ENCODE measurements at places on chromosomes 3 and 15. TPM values are rescaled to one million over a fixed set of nuclear protein-coding genes. Genes with fewer than 3 reads are reported as not detected.

Gene RPUSD2
- total RNA-seq, result 9.8 TPM

Gene LRTM1
- total RNA-seq, result not detected

Gene ENTPD3
- 1.1 TPM for total RNA-seq

Gene CHRNA7
- total RNA-seq, result 1.6 TPM

Gene CLDN16
- total RNA-seq, result 27.3 TPM

Gene DUSP7
- total RNA-seq, result 19.8 TPM

Gene FHIT
- 20.2 TPM for total RNA-seq

DNA sequence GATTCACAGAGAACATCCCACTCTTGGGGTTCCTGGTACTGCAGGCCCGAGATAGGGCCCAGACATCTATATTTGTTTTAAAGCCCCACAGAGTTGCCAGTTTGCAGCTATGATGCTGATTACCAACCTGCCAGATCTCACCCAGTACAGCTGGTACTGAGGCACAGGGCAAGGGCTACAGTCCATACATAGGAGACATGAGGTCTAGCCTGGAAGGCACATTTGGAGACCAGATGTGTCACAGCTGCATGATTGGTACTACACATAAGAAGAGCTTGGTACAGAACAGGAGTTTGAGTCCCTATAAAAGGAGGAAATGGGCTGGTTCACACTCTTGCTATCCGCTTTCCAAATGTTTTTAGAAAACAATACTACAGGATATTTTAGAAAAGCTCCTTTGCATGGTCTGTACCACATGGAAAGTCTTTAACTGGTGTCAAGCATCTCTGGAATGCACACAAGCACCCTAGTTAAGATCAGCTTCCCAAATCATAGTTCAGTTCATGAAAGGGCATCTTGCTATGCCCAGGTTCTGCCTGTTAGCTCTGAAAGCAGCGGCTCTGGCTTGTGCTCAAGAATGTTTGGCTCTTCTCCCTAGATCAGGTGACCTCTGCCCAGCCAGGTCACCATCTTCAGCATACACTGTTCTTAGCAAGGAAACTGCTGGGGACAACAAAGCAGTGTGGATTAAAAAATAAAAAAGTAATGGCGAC is 20.6 kb downstream of the MTMR14 start:
- H3K27me3 ChIP-seq, result no peaks in the 10 kb centered on the region
- no peak overlapping the region for H3K4me3 ChIP-seq
- peak; percentile 66 for DNase-seq
- peaks cover 10% of the 10 kb centered on the region for H3K36me3 ChIP-seq
- peaks cover 30% of the 10 kb centered on the region for H3K4me1 ChIP-seq
- peak overlapping the region; percentile 48 for H3K27ac ChIP-seq

DNA sequence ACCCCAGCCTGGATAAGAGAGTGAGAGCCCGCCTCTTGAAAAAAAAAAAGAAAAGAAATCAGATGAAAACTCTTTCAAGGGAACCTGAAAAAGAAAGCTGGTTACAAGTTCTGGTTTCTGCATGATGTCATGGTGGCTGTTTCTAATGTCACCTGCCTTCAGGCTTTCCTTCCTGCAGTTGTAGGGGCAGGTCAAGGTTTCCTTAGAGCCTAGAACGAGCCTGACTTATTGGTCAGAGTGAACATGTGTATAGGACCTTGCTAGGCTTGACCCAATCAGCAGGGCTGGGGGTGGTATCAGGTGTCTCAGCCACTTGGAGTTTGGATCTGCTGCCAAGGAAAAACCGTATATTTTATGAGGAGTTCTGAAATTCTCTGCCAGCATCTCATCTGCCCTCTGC is 3.8 kb downstream of the IVD start:
- H3K27ac ChIP-seq, result no peak overlapping the region
- H3K4me3 ChIP-seq, result no peak overlapping the region
- peaks cover 4% of the 10 kb centered on the region for H3K36me3 ChIP-seq
- H3K4me1 ChIP-seq, result no peaks in the 10 kb centered on the region
- no peak for DNase-seq
- H3K27me3 ChIP-seq, result no peaks in the 10 kb centered on the region

- no peaks in the 10 kb centered on the region for H3K27me3 ChIP-seq
- no peak overlapping the region for H3K27ac ChIP-seq
- H3K4me3 ChIP-seq, result no peak overlapping the region
- peaks cover 29% of the 10 kb centered on the region for H3K4me1 ChIP-seq
- DNase-seq, result no peak
These were observed 26.7 kb downstream of the SMAD3 start for GRCh38 chr15:67091980-67092677.

- DNase-seq, result no peak
- H3K4me1 ChIP-seq, result no peaks in the 10 kb centered on the region
- H3K27ac ChIP-seq, result no peak overlapping the region
- H3K27me3 ChIP-seq, result no peaks in the 10 kb centered on the region
- H3K36me3 ChIP-seq, result no peaks in the 10 kb centered on the region
These were observed 625.9 kb upstream of the ADAMTS9 start for GRCh38 chr3:65313666-65314065.

DNA sequence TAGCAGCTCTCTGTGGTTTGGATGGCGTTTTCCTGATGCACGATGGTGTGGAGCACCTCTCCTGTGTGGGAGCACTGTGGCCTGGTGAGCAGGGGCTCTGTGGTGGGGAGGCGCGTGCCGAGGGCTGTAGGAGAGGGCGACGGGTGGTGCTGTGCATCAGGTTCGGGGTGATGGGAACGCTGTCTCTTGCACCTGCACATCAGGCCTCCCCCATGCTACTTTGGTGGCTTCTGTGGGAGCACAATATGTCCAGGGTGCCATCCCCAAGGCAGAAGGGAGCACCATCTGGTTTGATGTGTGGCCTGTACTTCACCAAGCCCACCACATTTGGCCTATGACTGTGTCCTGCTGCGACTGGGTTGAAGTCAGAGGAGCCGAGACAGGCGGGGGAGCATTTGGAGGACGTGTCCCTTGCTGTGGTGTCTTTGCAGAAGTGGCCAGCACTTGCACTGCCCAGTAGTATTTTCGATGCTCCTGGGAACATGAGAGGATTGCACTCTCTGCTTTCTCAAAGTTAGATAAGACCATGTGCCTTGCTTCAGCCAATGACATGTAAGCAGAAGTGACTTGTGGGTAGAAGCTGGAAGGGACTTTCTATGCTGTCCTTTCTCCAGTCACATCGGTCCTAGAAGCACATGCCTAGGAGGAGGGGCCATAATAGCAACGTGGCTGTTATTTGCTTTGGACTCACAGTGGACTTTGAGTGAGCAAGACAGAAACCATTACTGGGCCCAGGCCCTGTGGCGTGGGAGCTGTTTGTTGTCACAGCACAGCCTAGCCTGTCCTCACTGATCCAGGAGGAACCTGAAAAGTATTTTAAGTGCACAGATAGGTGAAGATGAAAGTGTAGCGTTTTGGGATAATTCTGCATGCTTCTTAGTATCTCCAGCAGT is 72.1 kb downstream of the APBA2 start:
- H3K27ac ChIP-seq, result no peak overlapping the region
- H3K4me1 ChIP-seq, result no peaks in the 10 kb centered on the region
- no peaks in the 10 kb centered on the region for H3K36me3 ChIP-seq
- DNase-seq, result no peak
- H3K4me3 ChIP-seq, result no peak overlapping the region

DNA sequence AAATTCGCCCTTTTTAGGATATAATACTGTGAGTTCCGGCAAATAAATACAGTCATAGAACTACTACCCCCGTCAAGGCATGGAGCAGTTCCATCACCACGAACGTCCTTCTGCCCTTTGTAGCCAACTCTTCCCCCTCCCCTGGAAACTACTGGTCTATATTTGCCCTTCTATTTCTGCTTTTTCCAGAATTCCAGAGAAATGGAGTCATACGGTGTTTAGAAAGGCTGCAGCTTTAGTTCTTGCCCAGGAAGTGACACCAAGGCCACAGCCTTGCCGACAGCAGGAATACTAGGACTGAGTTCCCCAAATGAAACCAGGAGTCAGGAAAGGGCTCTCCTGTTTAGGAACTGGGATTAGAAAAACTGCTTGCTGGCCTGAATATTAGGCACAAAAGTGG is 291.2 kb downstream of the FAM43A start:
- no peaks in the 10 kb centered on the region for H3K27me3 ChIP-seq

GRCh38 chr3:175176556-175176955 is 317.4 kb downstream of the NAALADL2 start:
- no peaks in the 10 kb centered on the region for H3K36me3 ChIP-seq
- DNase-seq, result peak; percentile 1
- no peaks in the 10 kb centered on the region for H3K27me3 ChIP-seq
- no peaks in the 10 kb centered on the region for H3K4me1 ChIP-seq
- no peak overlapping the region for H3K4me3 ChIP-seq

DNA sequence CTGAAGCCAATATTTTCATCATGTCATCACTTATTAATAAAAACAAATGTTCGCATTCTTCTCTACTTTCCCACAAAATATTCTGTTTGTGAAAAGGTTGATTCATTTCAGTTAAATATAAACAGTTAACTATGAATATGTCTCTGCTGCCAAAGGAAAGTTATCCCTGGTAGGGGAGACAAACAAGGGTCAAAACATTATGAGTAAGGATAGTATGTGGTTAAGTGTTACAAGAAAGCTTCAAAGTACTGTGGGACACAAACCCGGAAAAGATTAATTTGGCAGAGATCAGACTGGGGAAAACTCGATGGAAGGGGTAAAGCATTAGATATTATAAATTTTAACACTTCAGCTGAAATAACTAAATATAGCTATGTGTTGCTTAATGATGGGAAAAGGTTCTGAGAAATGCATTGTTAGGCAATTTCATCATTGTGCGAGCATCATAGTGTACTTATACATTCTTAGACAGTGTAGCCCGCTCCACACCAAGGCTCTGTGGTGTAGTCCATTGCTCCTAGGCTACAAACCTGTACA is 436.5 kb upstream of the TBL1XR1 start:
- no peak overlapping the region for H3K4me3 ChIP-seq
- no peaks in the 10 kb centered on the region for H3K36me3 ChIP-seq
- H3K4me1 ChIP-seq, result no peaks in the 10 kb centered on the region
- H3K27ac ChIP-seq, result no peak overlapping the region

DNA sequence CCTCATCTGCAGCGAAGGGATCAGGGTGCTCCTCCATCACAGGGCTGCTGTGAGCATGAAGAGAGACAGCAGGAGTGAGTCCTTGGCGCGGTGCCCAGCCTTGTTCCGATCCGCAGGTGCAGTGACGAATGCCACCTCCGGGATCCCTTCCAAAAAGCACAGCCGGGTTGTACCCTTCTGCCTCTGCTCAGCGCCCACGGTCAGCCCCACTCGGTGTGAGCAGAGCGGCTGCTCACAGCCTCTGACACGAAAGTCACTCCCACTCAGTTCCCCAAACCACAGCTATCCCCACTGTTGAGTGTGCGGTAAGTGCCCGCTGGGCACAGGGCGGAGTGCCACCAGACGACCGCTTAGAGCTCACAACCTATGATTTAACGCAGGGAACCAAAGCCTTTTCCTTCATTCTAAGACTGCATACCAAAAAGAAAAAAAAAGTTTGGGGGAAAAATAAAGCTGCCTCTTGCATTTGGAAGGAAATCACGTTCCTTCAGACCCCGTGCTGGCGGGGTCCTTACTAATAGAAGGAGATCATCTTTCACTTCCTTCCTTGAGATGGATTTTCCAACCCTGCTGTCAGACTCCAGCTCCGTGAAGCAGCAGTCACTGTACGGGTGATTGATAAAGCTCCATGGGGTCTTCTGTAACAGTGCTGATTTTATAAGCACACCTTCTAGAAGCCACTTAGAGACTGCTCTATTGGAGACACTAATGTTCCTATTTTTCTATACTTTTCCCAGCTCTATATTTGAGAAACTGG is 34.7 kb upstream of the TUBGCP5 start:
- no peaks in the 10 kb centered on the region for H3K27me3 ChIP-seq
- DNase-seq, result no peak
- H3K27ac ChIP-seq, result no peak overlapping the region
- no peaks in the 10 kb centered on the region for H3K4me1 ChIP-seq

GRCh38 chr15:40892447-40893012 is 1.7 kb upstream of the VPS18 start:
- no peak for DNase-seq
- H3K4me3 ChIP-seq, result no peak overlapping the region
- H3K36me3 ChIP-seq, result peaks cover 4% of the 10 kb centered on the region
- H3K27ac ChIP-seq, result no peak overlapping the region
- peaks cover 11% of the 10 kb centered on the region for H3K4me1 ChIP-seq

- no peak overlapping the region for H3K27ac ChIP-seq
- no peaks in the 10 kb centered on the region for H3K27me3 ChIP-seq
- peak; percentile 92 for DNase-seq
- peaks cover 6% of the 10 kb centered on the region for H3K4me1 ChIP-seq
- H3K36me3 ChIP-seq, result no peaks in the 10 kb centered on the region
- H3K4me3 ChIP-seq, result no peak overlapping the region
These were observed 306.4 kb downstream of the MAGI1 start for GRCh38 chr3:65732051-65732935.

GRCh38 chr15:70358871-70359647 is 261.3 kb upstream of the TLE3 start:
- no peak overlapping the region for H3K27ac ChIP-seq
- H3K4me3 ChIP-seq, result no peak overlapping the region
- H3K36me3 ChIP-seq, result no peaks in the 10 kb centered on the region

GRCh38 chr3:58047826-58048225 is 39.6 kb downstream of the FLNB start:
- peaks cover 36% of the 10 kb centered on the region for H3K4me1 ChIP-seq
- peak overlapping the region; percentile 69 for H3K27ac ChIP-seq
- no peaks in the 10 kb centered on the region for H3K27me3 ChIP-seq
- no peaks in the 10 kb centered on the region for H3K36me3 ChIP-seq
- DNase-seq, result no peak
- no peak overlapping the region for H3K4me3 ChIP-seq

DNA sequence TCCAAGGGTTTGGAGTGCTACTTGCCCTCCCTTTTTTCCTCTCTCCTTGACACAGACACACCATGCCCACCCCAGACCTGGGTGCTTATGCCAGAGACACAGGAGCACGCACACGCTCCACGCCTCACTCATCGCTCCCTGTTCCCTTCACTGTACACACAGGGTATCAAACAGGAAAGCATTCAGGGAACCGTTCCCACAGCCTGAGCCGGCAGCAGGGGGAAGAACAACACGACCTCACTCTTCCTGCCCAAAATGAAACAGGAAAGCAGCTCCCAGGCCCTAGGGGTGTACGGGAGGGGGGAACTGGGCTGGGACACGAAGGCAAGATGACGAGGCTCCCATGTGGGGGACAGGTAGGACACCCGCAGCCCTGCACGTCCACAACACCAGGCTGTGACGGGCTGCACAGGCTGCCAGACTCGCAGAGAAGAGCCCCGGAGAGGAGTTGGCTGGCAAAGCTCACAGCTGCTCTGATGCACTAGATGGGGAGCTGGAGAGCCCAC is 11.2 kb downstream of the DLL4 start:
- no peaks in the 10 kb centered on the region for H3K36me3 ChIP-seq
- peak overlapping the region; percentile 29 for H3K4me3 ChIP-seq
- DNase-seq, result no peak
- H3K27me3 ChIP-seq, result no peaks in the 10 kb centered on the region

- no peak overlapping the region for H3K27ac ChIP-seq
- DNase-seq, result no peak
- H3K36me3 ChIP-seq, result no peaks in the 10 kb centered on the region
- H3K27me3 ChIP-seq, result no peaks in the 10 kb centered on the region
These were observed 1.0 kb downstream of the LIMD1 start for GRCh38 chr3:45595364-45596195.

GRCh38 chr3:49593041-49593440 is 38.8 kb downstream of the BSN start:
- H3K36me3 ChIP-seq, result no peaks in the 10 kb centered on the region
- no peak overlapping the region for H3K4me3 ChIP-seq
- no peak overlapping the region for H3K27ac ChIP-seq
- no peaks in the 10 kb centered on the region for H3K4me1 ChIP-seq
- H3K27me3 ChIP-seq, result no peaks in the 10 kb centered on the region
- DNase-seq, result no peak

GRCh38 chr3:196932600-196932999 is 9.7 kb downstream of the NCBP2 start:
- no peak overlapping the region for H3K4me3 ChIP-seq
- DNase-seq, result no peak
- no peaks in the 10 kb centered on the region for H3K4me1 ChIP-seq
- no peak overlapping the region for H3K27ac ChIP-seq
- H3K36me3 ChIP-seq, result peaks cover 8% of the 10 kb centered on the region

All from kidney (tissue), 22 donors.